ENCODE measurements at places on chromosomes 5 and 9. TPM values are rescaled to one million over a fixed set of nuclear protein-coding genes. Genes with fewer than 3 reads are reported as not detected.

Gene OR13C8
- not detected for total RNA-seq

Gene BAAT
- total RNA-seq, result not detected

Gene ARHGEF39
- 0.44 TPM for total RNA-seq

Gene PAXX
- 11.6 TPM for total RNA-seq

Gene SV2C
- under 0.01 TPM for total RNA-seq

Gene FGF10
- 3.0 TPM for total RNA-seq

Gene C5orf52
- not detected for total RNA-seq

Gene TEK
- total RNA-seq, result 3.4 TPM

Gene CAMK4
- total RNA-seq, result 0.37 TPM

Gene FIBCD1
- 0.26 TPM for total RNA-seq

Gene PCDHAC1
- 0.06 TPM for total RNA-seq

Gene VPS13A
- 22.8 TPM for total RNA-seq

Gene FRRS1L
- not detected for total RNA-seq

Gene CD14
- total RNA-seq, result 1.6 TPM

Gene DBH
- not detected for total RNA-seq

Gene SPAAR
- total RNA-seq, result 0.12 TPM

Gene IFNA2
- not detected for total RNA-seq

Gene MZB1
- total RNA-seq, result 0.13 TPM

Gene LRRC19
- total RNA-seq, result not detected

Gene PIP5K1B
- total RNA-seq, result 0.06 TPM

Gene HAPLN1
- 29.7 TPM for total RNA-seq

Gene SKP1
- 479 TPM for total RNA-seq

Gene INSYN2B
- 1.4 TPM for total RNA-seq

Gene SNCB
- total RNA-seq, result 0.12 TPM

Gene SAXO1
- under 0.01 TPM for total RNA-seq

Gene CYLC2
- total RNA-seq, result not detected

Gene PCDHA9
- 0.06 TPM for total RNA-seq

Gene TAF11L10
- total RNA-seq, result not detected

Gene SKP2
- 12.4 TPM for total RNA-seq

Gene SEMA6A
- total RNA-seq, result 0.40 TPM

Gene FAM78A
- total RNA-seq, result 0.44 TPM

Gene ACSL6
- total RNA-seq, result 0.25 TPM

Gene CCNI2
- not detected for total RNA-seq

Gene EDIL3
- total RNA-seq, result 512 TPM

Gene ZFP37
- total RNA-seq, result 1.2 TPM

Data from aortic smooth muscle cell (primary cell).